ENCODE measurements at places on chromosomes 12 and 14.

DNA sequence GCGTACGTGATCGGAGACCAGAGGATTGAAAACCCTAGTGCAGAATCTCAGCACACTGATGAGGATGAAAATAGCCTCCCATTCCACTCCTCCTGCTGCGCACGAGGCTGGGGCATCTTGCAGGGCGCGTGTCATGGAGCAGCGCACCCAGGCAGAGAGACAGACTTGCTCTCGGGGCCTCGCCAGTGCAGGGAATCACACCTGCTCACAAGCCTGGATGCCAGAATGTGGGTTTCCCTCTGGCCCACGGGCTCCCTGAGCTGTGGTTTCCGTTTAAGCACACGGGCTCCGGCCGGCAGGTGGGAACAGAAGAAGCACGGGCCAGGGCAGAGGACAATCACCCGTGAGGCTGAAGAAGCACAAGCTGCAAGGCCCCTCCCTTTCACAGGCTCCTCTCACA is 2.0 kb downstream of the FGF6 start:
- no peak for DNase-seq

DNA sequence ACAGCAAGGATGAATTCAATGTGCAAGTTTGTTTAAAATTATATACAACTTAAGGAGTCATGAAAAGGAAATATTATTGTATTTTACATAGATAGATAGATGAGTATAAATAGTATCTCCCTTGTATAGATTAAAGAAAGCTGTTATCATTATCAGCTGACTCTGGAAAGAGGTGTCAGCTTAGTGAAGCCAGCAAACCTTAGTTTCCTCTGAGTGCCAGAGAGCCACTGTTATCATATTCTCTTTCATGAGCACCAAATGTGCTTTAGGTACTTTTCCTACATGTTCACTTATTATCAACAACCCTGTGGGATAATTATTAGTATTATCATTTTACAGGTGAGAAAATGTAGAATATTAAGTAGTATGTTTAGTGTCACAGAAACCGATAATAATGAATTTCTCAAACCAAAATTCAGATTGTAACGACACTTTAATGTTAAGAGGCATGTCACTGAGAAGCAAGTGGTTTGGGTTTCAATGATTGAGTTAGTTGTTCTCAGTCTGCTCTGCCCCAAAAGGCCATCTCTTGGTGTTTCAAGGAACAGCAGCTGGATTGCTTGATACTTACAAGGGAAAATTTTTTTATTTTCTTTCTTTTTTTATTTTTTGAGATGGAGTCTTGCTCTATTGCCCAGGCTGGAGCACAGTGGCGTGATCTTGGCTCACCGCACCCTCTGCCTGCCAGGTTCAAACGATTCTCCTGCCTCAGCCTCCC is 53.7 kb downstream of the PLEKHA5 start:
- no peak for DNase-seq

GRCh38 chr14:54774824-54775223 is 127.8 kb downstream of the GCH1 start:
- DNase-seq = no peak

- DNase-seq = no peak
Observed at GRCh38 chr14:52044791-52045522, 23.9 kb downstream of the NID2 start.

DNA sequence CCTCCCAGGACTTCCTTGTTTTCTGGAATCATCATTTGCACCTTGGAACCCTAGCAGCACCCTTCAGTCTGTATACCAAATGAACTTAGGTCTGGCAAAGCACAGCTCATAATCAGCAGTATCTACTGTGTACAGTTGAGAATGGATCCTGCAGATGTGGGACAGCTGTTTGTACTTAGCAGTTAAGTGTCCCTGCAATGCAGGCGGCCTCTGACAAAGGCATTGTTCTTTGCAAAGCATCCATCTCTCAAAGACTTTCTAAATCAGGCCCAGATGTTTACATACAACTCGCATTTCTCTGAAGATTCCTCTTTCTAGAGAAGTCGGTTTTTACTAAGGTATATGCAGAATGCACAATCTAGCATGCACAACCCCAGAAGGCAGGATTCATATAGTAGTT is 170.5 kb upstream of the RBM19 start:
- no peak for DNase-seq

All from NCI-H1694 (cell line).